Naive thymus-derived CD8-positive, alpha-beta T cell (primary cell): ENCODE measurements at places on chromosomes 13 and 19. TPM values are rescaled to one million over a fixed set of nuclear protein-coding genes. Genes with fewer than 3 reads are reported as not detected.

GRCh38 chr13:39385154-39385553 lies 217.8 kb downstream of the LHFPL6 start:
- no peak for DNase-seq

GRCh38 chr13:77511552-77511951 lies 24.0 kb upstream of the SCEL start:
- DNase-seq, result no peak

- DNase-seq, result no peak
Measured at GRCh38 chr13:50229960-50230661, 214.9 kb downstream of the KCNRG start.

- DNase-seq, result no peak
Measured at GRCh38 chr13:81636120-81636519, 1295.2 kb upstream of the SPRY2 start.

GRCh38 chr19:49103331-49104085 lies 10.7 kb upstream of the LIN7B start:
- DNase-seq, result no peak

GRCh38 chr19:8161135-8161646 lies 11.8 kb upstream of the FBN3 start:
- no peak for DNase-seq

DNA sequence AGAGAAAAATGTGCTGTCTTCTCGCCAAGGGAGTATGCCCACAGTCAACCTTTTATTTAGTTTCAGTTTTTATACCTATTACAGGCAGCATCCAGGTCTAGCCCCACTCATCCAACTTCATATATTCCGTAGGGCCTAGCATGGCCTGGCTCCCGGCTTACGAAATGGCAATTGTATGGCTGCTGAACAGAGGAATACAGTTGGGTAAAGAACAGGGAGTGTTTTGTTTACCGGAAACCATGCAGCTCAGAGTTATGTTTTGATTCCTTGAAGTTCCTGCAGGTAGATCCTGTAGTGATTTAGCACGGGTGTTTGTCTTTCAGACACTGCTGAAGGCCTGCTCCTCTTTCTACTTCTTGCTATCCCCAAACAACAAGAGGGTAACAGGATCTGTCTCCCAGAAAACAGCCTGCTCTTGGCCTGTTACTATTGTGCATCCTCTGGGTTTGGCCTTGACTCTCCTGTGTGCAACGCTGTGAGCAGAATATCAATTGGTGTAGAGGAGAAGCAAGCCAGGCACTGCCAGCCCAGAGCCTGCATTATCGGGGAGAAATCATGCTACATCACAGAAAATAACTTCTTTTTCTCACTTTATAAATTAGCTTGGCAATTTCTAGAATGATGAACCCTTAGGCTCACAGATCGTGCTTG lies 32.4 kb downstream of the OLFM4 start:
- no peak for DNase-seq

DNA sequence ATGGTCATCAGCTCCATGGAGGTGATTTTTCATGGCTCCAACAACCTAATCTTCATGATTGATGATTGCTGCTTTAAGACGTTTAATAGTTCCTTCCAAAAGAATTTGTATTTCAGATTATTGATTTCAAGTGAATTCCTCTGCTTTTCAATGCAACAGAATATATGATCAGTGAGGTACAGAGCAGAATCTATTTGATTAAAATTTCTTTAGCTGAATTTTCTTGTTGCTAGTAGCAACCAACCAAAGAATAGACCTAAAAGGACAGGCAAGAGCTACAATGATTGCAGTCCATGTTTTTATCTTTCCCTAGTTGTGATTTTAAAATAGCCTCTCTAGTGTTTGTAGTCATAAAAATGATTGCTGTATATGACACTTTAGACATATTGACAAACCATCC lies 76.8 kb upstream of the SCEL start:
- DNase-seq, result no peak

- no peak for DNase-seq
Measured at GRCh38 chr13:44622708-44623107, 46.6 kb upstream of the TSC22D1 start.

DNA sequence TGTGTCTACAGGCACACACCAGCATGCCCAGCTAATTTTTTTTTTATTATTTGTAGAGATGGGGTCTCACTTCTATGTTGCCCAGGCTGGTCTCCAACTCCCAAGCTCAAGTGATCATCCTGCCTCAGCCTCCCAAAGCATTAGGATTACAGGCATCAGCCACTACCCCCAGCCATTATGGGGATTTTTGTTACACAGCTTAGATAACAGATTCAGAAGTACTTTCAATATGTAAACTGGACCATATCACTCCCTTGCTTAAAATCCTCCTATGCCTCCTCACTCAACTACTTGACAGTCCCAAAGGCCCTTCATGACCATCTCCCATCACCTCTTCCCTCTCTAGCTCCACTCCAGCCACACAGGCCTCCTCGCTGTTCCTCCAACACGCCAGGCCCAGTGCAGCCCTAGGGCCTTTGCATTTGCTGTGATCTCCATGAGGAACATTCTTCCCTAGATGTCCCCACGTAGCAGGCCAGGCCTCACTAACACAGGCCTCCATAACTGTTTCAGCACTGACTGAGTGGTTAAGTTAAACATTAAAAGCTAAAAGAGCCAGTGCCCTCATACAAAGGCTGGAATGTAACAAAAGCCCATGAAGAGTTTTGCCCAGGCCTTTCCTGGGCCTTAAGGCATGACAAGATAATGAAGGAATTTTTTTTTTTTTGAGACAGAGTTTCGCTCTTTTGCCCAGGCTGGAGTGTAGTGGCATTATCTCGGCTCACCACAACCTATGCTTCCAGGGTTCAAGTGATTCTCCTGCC lies 2.5 kb downstream of the DOHH start:
- no peak for DNase-seq

DNA sequence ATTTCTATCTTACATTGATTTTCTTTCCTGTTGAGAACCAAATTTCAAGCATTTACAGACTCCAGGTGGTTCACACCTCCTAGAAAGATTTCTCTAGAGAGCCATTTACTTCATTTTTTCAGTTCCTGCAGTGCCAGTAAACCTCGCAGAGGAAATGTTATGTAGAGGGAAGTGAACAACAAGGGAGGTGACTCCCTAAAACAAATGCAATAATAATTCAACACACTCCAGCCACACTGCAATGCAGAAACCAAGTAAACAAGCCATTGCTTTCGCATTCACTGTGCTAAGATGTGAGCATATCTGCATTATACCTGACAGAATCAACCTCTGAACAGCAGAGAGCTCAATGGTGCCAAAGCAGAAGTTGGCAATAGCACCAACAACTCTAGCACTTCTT lies 215.1 kb downstream of the RBM26 start:
- DNase-seq, result no peak

GRCh38 chr13:80235967-80236302 lies 105.0 kb downstream of the SPRY2 start:
- no peak for DNase-seq

GRCh38 chr19:41298348-41298964 lies 11.5 kb upstream of the CCDC97 start:
- no peak for DNase-seq

- DNase-seq, result no peak
Measured at GRCh38 chr13:72782717-72783116, 784 bp downstream of the PIBF1 start.

GRCh38 chr19:2173767-2174577 lies 10.2 kb downstream of the DOT1L start:
- DNase-seq, result no peak

DNA sequence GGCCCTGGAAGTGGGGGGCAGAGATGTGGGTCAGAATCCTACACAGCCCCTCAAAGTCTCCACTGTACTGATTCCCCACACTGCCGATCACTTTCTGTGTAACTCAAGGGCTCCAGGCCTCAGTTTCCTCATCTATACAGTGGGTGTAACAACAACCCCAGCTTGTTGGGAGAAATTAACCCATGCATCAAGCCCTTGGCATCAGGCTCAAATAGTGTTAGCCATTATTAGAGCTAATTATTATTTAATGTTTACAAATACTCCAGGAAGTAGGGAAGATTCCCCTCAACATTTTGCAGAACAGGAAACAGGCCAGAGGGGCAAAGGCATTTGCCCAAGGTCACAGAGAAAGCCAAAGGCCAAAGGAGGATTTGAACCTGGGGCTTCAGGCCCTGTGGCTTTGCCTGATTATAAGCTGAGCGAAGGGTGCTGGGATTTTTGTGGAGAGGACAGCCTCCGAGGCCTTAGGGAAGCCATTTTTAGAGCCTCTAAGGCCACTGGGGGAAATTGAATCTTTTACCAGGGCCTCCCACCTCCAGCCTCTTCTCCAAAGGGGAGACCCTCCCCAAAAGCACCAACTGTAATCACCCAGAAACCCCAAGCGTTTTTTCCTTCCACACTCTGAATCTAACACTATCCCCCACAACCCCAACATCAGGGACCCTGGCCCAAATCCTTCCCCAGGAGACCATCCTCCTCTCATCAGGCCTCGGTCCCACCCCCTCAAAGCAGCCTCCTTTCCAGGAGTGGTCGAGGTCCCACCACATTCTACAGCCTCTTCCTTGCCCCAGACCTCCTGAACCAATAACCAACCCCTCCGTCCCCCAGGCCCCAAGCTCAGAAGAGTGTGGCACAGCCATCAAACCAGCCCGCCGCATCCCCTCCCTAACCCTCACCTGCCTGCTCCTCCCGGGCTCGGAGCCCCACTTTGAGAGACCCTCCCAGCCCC lies 1.1 kb downstream of the FKBP8 start:
- DNase-seq, result no peak

- DNase-seq, result no peak
Measured at GRCh38 chr13:66477816-66478215, 752.3 kb downstream of the PCDH9 start.

- no peak for DNase-seq
Measured at GRCh38 chr19:54312436-54313377, at the start of gene LILRA5. Gene LILRA5 (minus strand): TSS chr19:54313166. CDS start chr19:54313019, 147 bp downstream.

GRCh38 chr13:113585896-113586295 lies 1.3 kb downstream of the TFDP1 start:
- DNase-seq, result no peak

- no peak for DNase-seq
Measured at GRCh38 chr13:70339738-70340137, 231.5 kb upstream of the KLHL1 start.

- DNase-seq, result no peak
Measured at GRCh38 chr19:56221851-56222250, 19.8 kb downstream of the ZSCAN5C start.

- DNase-seq, result no peak
Measured at GRCh38 chr19:519449-519865, 12.1 kb upstream of the CDC34 start.

- no peak for DNase-seq
Measured at GRCh38 chr19:18478545-18479311, 40.8 kb upstream of the ISYNA1 start.

DNA sequence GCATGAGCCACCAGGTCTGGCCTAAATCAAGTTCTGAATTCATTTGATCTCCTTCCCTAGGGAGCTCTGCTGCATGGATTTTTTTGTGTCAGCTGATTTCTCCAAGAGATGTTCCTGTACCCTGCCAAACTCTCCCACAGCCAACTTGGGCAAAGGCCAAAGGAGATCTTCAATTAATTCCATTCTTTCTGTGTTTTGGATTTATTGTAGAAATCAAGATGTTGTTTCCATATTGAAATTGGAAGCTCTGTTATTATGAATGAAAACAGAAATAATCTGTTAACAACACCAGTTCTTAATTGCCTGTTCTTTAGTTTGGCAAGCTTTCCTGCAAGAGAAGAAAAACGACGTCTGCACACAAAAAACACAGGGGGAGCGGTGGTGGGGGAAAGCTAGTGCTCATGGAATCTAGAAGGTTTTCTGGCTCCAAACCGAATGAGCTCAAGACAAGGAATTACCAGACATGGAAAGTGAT lies 86.5 kb upstream of the ABCC4 start:
- DNase-seq, result no peak

- DNase-seq, result no peak
Measured at GRCh38 chr13:84649853-84650252, 767.6 kb upstream of the SLITRK1 start.

DNA sequence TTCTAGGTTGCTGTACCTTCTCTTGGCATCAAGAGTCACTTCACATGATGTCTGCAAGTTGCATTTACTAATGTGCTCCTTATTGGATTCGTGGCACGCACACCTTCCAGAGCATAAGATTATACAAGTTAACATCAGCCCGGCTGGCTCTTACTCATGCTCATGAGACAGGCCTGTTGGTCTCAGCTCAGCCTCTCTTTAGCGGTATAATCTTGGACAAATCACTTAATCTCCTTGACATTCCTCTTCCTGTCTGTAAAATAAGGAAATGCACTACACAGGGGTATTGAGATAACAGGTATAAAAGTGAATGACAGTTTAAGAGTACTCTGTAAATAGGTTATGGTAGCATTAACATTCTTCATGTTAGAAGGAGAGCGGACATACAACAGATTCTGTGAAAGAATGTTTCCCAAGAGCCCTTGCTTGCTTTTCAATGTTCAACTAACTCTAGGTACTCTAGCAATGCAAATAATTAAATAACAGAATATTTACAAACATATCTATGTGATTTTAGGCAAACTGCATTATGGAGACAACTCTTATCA lies 181.1 kb downstream of the FGF14 start:
- DNase-seq, result no peak

- no peak for DNase-seq
Measured at GRCh38 chr13:39315796-39316195, 277.5 kb downstream of the NHLRC3 start.

DNA sequence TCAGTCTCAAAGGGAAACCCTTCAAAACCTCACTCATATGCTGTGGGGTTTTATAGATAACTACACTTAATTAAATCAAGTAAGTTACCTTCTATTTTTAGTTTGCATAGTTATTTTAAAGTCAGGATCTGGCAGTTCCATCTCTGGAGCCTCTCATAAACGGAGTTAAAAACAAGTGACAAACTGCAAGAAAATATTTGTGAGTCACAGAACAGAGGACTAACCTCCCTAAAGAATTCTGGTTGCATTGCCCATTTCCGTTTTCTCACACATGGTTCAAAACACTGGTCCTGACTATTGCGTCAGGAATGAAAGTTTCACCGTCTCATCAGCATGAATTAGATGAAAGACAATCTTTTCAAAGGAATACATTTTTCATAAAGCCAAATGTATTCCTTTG lies 10.6 kb downstream of the RXFP2 start:
- DNase-seq, result no peak

- DNase-seq, result no peak
Measured at GRCh38 chr13:20258963-20259288, 26.8 kb upstream of the GJB6 start.

GRCh38 chr19:45492627-45493470 lies 4.0 kb downstream of the RTN2 start:
- DNase-seq, result no peak

The KLHL26 gene
- 12.1 TPM for total RNA-seq

The NALCN gene
- not detected for total RNA-seq

The SIGLEC5 gene
- total RNA-seq, result not detected

The RPS16 gene
- total RNA-seq, result 3,760 TPM

The PLK5 gene
- total RNA-seq, result not detected

The AMER2 gene
- total RNA-seq, result not detected

The ZFP14 gene
- 21.3 TPM for total RNA-seq

The LRRC25 gene
- total RNA-seq, result 0.39 TPM

The TBCB gene
- 120 TPM for total RNA-seq

The ATCAY gene
- not detected for total RNA-seq

The RNASEH2B gene
- total RNA-seq, result 78.5 TPM

The TMC4 gene
- total RNA-seq, result not detected

The PLA2G4C gene
- total RNA-seq, result 2.7 TPM

The TUBA3C gene
- not detected for total RNA-seq

The C13orf46 gene
- 15.6 TPM for total RNA-seq

The CUL4A gene
- 83.2 TPM for total RNA-seq

The NRTN gene
- 0.88 TPM for total RNA-seq

The ZIK1 gene
- total RNA-seq, result 23.9 TPM

The KCNC3 gene
- total RNA-seq, result 0.73 TPM

The CYP4F2 gene
- not detected for total RNA-seq

The PSG2 gene
- not detected for total RNA-seq

The ZNF69 gene
- total RNA-seq, result 17.3 TPM
